ENCODE measurements at places on chromosomes 7 and 10.

DNA sequence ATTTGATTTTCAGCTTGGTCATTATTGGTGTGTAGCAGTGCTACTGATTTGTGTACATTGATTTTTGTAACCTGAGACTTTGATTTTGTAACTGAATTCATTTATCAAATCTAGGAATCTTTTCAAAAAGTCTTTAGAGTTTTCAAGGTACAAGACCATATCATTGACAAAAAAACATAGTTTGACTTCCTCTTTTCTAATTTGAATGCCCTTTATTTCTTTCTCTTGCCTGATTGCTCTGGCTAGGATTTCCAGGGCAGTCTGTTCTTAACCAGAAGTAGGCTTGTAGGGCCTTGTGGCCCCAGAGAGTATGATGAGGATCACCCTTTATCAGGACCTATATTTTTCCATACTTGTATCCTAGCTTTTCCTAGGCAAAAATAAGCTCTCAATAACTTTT lies 234.5 kb upstream of the FZD1 start:
- DNase-seq = no peak

DNA sequence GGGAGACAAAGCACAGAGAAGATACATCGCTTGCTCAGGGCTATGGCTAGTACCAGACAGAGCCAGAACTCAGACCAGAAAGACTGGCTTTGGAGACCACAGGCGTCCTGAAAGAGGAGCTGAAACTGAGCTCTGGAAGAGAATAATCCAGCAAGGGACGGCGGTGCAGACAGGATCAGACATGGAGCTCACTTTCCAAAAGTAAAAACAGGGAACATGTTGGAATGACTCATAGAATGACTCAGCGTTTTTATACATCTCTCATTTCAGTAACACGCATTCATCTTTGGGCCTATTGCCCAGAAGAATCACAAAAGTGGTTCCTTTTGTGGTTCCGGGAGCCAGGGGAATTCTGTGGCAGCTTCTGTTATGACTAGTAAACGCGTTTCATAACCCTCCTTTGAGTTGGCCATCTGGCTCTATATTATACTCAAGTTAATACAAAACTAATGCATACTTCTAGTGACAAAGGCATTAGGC lies 37.2 kb downstream of the PLEKHS1 start:
- DNase-seq = no peak

- DNase-seq = no peak
These were observed 303.9 kb upstream of the NRG3 start for GRCh38 chr10:81570878-81571794.

DNA sequence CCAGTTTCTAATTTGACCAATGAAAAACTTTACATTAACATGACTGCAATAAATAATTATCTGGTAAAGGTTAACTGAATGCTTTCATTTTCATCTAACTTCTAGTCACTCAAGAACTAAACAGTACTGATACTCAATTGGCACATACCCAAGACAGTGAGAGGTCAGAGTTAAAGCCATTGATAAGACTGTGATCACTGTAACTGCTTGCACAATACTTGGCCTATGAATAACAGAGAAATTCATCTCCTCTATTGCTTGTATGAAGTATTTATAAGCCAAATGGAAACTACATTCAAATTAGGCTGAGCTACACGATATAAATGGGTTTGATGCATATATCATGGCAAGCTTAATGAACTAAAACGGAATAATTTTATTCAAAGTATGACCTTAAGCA lies 43.0 kb downstream of the HERC4 start:
- DNase-seq = no peak

GRCh38 chr10:119693262-119693957 lies 32.4 kb upstream of the INPP5F start:
- DNase-seq = no peak

DNA sequence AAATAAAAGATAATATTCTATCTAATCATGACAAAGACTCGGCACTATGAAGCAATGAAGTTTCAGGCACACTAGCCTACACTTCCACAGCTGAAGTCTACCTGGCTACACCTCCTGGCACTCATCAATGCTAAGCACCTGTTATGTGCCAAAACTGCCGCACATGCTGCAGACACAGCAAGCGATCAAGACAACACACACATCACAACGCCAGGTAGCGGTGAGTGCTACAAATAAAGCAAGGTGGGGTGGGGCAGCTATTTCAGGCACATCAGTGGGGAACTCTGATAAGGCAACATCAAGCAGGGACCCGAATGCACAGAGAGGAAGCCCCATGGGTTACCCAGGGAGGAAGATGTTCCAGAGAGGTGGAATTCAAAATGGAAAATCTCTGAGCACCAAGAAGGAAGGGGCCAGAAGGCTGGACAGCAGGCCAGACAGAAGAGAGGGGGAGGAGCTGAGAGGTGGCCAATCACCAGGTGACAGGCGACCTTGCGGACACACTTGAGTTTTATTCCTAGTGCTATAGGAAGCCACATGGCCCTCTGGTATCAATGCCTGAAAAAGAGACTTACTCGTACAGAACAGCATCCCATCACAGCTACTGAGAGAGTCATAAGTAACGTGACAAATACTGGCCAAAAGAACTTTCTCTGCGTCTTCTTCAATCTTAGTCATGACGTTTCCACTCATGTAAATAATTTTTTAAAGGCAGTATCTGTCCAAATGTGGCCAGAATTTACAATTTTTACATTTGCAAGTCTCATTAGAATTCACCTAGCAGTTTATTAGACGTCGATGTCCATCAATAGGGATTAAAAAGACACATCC lies 8.0 kb downstream of the PSAP start:
- no peak for DNase-seq

GRCh38 chr10:28661035-28661434 lies 16.3 kb upstream of the BAMBI start:
- no peak for DNase-seq

- DNase-seq = no peak
These were observed 171.4 kb upstream of the PDE1C start for GRCh38 chr7:32241636-32242035.

GRCh38 chr10:5611899-5612680 lies 54.3 kb downstream of the ASB13 start:
- no peak for DNase-seq

- peak; percentile 4 for DNase-seq
These were observed at the start of gene CCDC3 for GRCh38 chr10:13001041-13001886. CCDC3 (minus strand) TSS chr10:13001713; CDS start chr10:13001570, 143 bp downstream.

DNA sequence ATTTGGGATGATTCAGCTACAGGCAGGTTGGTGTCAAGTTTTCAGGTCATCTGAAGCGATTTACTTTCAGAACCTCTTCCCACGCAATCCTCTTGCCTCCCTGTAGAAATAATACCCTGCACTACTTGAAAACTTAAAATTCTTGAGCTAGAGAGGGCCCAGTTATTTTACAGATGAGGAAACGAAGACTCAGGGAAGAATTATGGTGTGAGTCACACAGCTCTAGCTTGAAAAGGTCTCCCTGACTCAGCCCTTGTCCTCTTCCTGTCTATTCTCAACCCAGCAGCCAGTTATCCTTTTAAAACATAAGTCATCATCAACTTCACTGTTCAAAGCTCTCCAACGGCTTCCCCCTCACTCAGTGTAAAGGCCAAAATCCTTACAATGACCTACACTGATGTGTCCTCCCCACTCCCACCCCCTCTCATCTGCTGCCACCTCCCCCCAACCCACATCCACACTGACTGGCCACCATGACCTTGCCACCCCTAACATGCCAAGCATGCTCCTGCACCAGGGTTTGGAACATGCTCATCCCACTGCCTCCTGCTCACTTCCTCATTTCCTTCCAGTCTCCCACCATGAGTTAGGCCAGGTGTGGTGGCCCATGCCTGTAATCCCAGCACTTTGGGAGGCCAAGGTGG lies 3.4 kb downstream of the DNMBP start:
- DNase-seq = peak; percentile 18

DNA sequence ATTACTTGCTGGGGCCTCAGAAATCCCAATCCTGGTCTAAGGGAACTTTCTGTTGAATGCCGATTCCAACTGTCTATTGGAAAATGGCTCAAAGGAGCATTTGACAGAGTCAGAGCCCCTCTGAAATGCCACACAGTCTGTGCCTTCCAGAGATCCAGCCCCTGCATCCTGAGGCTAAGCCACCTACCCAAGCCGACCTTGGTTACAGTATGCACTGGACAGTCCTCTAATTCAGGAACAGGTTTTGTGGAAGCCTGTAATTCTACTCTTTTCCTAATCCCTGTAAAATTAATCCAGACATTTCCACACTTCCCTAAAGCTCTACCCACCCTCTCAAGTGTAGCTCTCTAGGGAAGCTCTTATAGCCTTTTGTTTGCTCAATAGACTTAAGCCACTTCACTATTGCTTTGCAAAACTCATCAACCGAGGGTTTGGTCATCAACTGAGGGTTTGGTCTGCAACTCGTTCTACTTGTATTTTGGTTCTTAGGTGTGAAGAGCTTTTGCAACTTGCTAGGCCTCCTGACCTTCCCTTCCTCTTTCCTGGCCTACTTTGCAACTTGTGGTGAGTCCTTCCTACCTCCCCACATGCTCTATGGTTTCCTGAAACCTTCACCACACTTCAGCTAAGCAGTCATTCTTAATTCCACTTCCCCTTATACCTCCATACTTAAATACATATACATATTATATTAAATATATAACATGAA lies 364.8 kb downstream of the SFMBT2 start:
- DNase-seq = no peak

GRCh38 chr10:89875557-89875956 lies 174.2 kb downstream of the KIF20B start:
- no peak for DNase-seq

DNA sequence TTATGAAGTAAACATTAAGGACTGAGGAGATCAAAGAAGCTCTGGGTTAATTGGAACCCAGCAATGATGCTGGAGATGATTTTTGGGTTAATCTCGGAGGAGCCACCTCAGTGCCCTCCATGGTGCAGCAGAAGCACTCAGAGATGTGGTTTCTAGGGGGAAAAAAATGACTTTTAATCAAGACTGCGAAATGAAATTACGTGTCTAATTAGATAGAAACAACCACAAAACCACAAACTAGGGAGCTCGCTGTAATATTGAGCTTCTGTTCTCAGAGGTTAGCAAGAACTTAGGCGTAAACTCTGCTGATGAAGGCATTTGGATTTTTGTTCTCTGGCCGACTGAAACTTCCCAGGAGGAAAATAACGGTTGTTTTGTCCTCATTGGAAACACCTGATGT lies 319.0 kb downstream of the GRID1 start:
- peak; percentile 35 for DNase-seq

GRCh38 chr7:26639695-26640094 lies 224.7 kb downstream of the SKAP2 start:
- no peak for DNase-seq

GRCh38 chr7:47338026-47338425 lies 243.9 kb downstream of the TNS3 start:
- no peak for DNase-seq

GRCh38 chr10:91632671-91633550 lies at the start of gene PPP1R3C:
PPP1R3C (minus strand) TSS chr10:91633071; CDS start chr10:91632969, 102 bp downstream.
- DNase-seq = peak; percentile 67

All from stimulated activated CD4-positive, alpha-beta T cell treated with anti-CD3 and anti-CD28 coated beads, Interleukin-1b, Interleukin-23, amount 100 ng/mL, for 48 hours (primary cell).